Activated CD8-positive, alpha-beta T cell treated with anti-CD3 and anti-CD28 coated beads, Interleukin-2, amount 10 ng/mL, durations not matched to agents 7 days and 5 days (primary cell): ENCODE measurements at places on chromosomes 12 and 14.

- peak overlapping the region; percentile 91 for H3K4me3 ChIP-seq
- H3K27ac ChIP-seq = peak overlapping the region; percentile 87
- peak; percentile 60 for DNase-seq
- H3K4me1 ChIP-seq = peaks cover 26% of the 10 kb centered on the region
These were observed 500 bp downstream of the GPR137C start for GRCh38 chr14:52553002-52553670.

- no peaks in the 10 kb centered on the region for H3K36me3 ChIP-seq
- DNase-seq = no peak
- H3K27ac ChIP-seq = no peak overlapping the region
- H3K4me1 ChIP-seq = no peaks in the 10 kb centered on the region
These were observed 92.9 kb upstream of the TBX3 start for GRCh38 chr12:114776731-114777442.

GRCh38 chr12:65414526-65414925 lies 136.0 kb downstream of the MSRB3 start:
- no peak overlapping the region for H3K4me3 ChIP-seq
- H3K36me3 ChIP-seq = no peaks in the 10 kb centered on the region
- no peaks in the 10 kb centered on the region for H3K27me3 ChIP-seq

GRCh38 chr14:36684946-36685345 lies 23.3 kb downstream of the PAX9 start:
- no peak overlapping the region for H3K4me3 ChIP-seq
- no peak for DNase-seq
- no peaks in the 10 kb centered on the region for H3K36me3 ChIP-seq
- no peaks in the 10 kb centered on the region for H3K27me3 ChIP-seq
- H3K27ac ChIP-seq = no peak overlapping the region

DNA sequence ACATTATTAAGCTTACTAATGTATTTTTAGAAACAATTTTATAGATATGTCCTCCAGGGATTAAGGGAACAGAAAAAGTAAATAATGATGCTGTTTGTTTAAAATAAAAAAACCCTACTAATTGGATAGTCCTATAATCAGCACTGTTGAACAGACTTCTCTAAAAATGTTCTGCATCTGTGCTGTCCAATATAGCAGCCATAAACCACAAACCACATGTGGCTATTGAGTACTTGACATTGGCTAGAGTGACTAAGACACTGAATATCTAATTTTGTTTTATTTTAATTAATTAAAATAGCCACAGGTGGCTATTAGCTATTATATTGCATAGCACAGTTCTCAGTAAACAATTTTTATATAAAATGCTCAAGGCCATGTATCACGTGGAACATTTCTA lies 210.4 kb downstream of the DPY19L2 start:
- no peak overlapping the region for H3K27ac ChIP-seq
- DNase-seq = no peak
- no peak overlapping the region for H3K4me3 ChIP-seq
- H3K4me1 ChIP-seq = no peaks in the 10 kb centered on the region
- no peaks in the 10 kb centered on the region for H3K36me3 ChIP-seq
- H3K27me3 ChIP-seq = no peaks in the 10 kb centered on the region

DNA sequence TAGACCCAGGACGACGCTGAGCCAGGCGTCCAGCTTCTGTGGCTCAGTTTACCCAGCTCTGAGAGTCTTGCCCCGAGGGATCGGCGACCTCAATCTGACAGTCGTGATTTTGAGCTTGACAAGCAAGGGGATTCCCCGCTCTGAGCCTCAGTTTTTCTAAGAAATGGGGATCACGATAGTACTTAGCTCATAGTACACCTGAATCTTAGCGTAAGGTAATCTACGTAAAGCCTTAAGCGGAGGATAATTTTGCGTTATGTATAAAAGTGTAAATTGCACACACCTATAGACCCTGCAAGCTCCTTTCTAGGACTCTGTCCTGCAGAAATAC lies 285 bp downstream of the MVK start:
- H3K27ac ChIP-seq = peak overlapping the region; percentile 97
- DNase-seq = no peak
- no peaks in the 10 kb centered on the region for H3K27me3 ChIP-seq
- peaks cover 26% of the 10 kb centered on the region for H3K4me1 ChIP-seq
- H3K4me3 ChIP-seq = peak overlapping the region; percentile 86
- H3K36me3 ChIP-seq = peaks cover 26% of the 10 kb centered on the region

DNA sequence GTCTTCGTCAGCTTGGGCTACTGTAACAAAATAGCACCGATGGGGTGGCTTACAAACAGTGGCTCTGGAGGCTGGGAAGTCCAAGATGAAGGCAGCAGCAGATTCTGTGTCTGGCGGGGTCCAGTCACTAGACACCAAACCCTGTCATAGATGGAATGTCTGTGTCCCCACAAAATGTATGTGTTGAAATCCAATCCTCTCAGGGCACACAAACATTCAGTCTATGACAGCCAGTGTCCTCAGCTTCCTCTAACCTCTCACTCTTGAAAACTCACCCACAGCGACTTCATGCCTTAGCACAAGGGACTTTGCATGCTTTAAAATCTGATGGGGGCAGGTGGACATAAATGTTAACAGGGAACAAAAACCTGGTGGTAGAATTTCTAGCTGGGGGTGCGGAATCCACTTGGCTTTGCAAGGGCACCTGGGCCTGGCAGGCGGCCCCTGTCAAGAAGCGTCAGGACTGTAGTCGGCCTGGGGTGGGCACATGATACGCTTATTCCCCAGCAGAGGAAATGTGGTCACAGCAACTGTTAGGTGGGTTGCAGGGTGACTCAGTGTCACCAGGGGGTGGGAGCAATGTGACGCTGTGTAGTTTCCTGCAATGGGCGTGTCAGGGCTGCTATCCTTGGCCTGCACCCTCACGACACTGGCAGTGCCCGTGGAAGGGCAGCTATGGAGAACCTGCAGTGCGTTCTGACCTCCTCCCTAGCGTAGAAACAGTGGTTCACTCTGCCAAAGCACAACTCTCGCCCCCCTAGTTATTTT lies 17.7 kb downstream of the RIN3 start:
- H3K27me3 ChIP-seq = no peaks in the 10 kb centered on the region
- H3K4me1 ChIP-seq = peaks cover 87% of the 10 kb centered on the region
- peaks cover 54% of the 10 kb centered on the region for H3K36me3 ChIP-seq
- H3K27ac ChIP-seq = peak overlapping the region; percentile 99

DNA sequence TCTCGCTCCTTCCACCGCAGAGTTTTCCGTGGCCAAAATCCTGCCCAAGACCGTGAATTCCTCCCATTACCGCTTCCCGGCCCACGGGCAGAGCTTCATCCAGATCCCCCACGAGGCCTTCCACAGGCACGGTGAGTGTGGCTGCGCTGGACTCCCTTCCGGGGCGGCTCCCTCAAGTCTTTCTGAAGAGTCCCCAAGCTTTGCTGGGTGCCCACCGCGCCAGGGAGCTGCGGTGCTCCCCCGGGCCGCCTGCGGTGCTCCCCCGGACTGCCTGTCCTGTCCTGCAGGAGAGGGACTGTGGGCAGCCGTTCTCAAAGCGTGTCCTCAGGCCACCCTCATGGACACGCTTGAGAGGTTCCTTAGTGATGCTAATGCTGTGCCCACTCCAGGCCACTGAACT lies 50.5 kb downstream of the ADGRD1 start:
- no peak overlapping the region for H3K4me3 ChIP-seq
- no peaks in the 10 kb centered on the region for H3K36me3 ChIP-seq
- DNase-seq = no peak

DNA sequence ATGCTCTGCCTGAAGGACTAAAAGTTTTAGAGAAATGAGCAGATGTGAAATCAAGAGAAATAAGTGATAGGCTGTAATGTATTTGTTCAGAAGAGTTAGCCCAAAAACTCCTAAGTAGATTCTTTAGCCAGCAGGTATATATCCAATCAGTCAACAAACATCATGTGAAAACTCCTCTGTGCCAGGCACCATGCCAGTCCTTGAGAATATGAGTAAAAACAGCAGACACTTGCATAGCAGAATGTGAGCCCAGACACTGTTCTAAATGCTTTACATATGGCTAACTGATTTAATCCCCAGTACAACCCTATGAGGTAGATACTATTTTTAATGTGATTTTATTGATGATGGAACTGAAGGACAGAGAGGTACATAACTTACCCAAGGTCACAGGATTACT lies 329.8 kb downstream of the PAWR start:
- DNase-seq = no peak
- no peaks in the 10 kb centered on the region for H3K36me3 ChIP-seq
- H3K4me3 ChIP-seq = no peak overlapping the region
- no peak overlapping the region for H3K27ac ChIP-seq
- no peaks in the 10 kb centered on the region for H3K4me1 ChIP-seq

GRCh38 chr12:123237646-123238329 lies 4.6 kb downstream of the MTRFR start:
- no peaks in the 10 kb centered on the region for H3K27me3 ChIP-seq
- peak overlapping the region; percentile 91 for H3K27ac ChIP-seq
- H3K4me1 ChIP-seq = peaks cover 58% of the 10 kb centered on the region
- DNase-seq = peak; percentile 83
- H3K36me3 ChIP-seq = peaks cover 57% of the 10 kb centered on the region

DNA sequence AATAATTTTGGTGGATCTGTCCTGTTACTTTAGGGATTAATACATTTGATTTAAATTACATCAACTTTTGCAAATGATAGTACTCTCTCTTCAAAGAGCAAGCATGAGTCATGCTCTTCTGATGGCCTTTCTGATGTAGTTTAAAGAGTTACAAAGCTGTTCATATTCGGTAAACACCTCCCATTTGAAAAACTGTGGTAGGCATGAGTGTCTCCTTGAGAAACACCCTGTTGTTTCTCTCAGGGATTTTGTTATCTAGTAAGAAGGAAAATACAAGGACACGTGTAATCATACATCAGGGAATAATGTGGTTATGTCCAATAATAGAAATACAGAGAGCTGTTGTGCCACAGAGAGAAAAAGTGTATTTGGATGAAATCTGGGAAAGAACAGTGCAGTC lies 53.3 kb upstream of the E2F7 start:
- H3K27me3 ChIP-seq = no peaks in the 10 kb centered on the region
- DNase-seq = no peak
- no peak overlapping the region for H3K27ac ChIP-seq
- H3K36me3 ChIP-seq = no peaks in the 10 kb centered on the region
- H3K4me1 ChIP-seq = no peaks in the 10 kb centered on the region
- H3K4me3 ChIP-seq = no peak overlapping the region

- H3K27ac ChIP-seq = no peak overlapping the region
- no peaks in the 10 kb centered on the region for H3K27me3 ChIP-seq
- no peaks in the 10 kb centered on the region for H3K36me3 ChIP-seq
- no peak overlapping the region for H3K4me3 ChIP-seq
- peak; percentile 21 for DNase-seq
These were observed 97.9 kb downstream of the RERGL start for GRCh38 chr12:17992002-17992656.

GRCh38 chr12:80053051-80053790 lies 46.1 kb upstream of the OTOGL start:
- H3K4me3 ChIP-seq = no peak overlapping the region
- H3K27ac ChIP-seq = no peak overlapping the region
- no peaks in the 10 kb centered on the region for H3K27me3 ChIP-seq

GRCh38 chr12:50573271-50573670 lies 68.5 kb downstream of the DIP2B start:
- H3K27ac ChIP-seq = no peak overlapping the region
- no peak overlapping the region for H3K4me3 ChIP-seq
- no peak for DNase-seq

DNA sequence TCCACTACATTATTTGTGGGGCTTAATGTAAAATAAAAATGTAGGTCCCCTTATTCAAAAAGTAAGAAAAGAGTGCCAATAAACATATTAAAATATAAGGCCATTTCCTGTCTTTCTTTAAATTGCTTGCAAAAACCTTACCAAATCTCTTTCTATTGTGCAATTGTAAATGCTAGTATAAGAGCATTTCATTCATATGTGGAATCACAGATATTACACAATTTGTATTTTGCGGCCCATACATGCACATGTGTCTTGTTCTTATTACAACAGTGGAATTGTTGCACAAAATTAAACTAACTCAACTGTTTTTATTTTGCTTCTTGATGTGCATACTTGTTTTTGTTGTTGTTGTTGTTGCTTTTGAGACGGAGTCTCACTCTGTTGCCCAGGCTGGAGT lies 20.1 kb upstream of the CRADD start:
- DNase-seq = no peak
- peaks cover 3% of the 10 kb centered on the region for H3K27me3 ChIP-seq
- H3K4me3 ChIP-seq = no peak overlapping the region
- H3K27ac ChIP-seq = no peak overlapping the region

GRCh38 chr12:109914461-109914860 lies 14.4 kb downstream of the TCHP start:
- DNase-seq = no peak
- H3K4me1 ChIP-seq = no peaks in the 10 kb centered on the region
- H3K4me3 ChIP-seq = no peak overlapping the region
- no peak overlapping the region for H3K27ac ChIP-seq

DNA sequence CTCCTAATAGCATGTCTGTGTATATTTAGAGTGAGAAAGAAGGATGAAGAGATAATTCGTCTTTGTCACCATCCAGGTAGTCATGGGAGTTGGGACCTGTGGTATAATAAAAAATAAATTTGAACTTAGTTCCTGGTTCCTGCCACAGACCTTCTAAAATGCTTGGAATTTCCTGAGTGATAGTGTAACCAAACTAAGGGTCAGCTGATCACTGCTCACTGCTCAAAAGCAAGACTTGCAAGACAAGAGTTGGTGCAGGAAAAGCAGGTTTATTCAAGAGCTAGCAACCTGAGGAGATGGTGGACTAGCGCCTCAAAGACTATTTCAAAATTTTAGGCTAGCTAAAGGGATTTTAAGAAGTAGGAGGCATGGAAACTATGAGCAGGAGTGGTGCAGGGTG lies 19.1 kb downstream of the ANG start:
- H3K27ac ChIP-seq = no peak overlapping the region
- no peak overlapping the region for H3K4me3 ChIP-seq
- peaks cover 3% of the 10 kb centered on the region for H3K27me3 ChIP-seq
- H3K4me1 ChIP-seq = no peaks in the 10 kb centered on the region

- H3K4me1 ChIP-seq = no peaks in the 10 kb centered on the region
- no peak for DNase-seq
- no peaks in the 10 kb centered on the region for H3K36me3 ChIP-seq
- no peaks in the 10 kb centered on the region for H3K27me3 ChIP-seq
- no peak overlapping the region for H3K27ac ChIP-seq
These were observed 157.2 kb downstream of the GARIN6 start for GRCh38 chr12:99804715-99805114.

GRCh38 chr12:51874000-51874399 lies 13.9 kb upstream of the ANKRD33 start:
- H3K36me3 ChIP-seq = no peaks in the 10 kb centered on the region
- no peak for DNase-seq
- H3K4me1 ChIP-seq = peaks cover 7% of the 10 kb centered on the region
- peaks cover 23% of the 10 kb centered on the region for H3K27me3 ChIP-seq
- no peak overlapping the region for H3K27ac ChIP-seq

- DNase-seq = no peak
- no peak overlapping the region for H3K27ac ChIP-seq
- H3K27me3 ChIP-seq = no peaks in the 10 kb centered on the region
- peaks cover 12% of the 10 kb centered on the region for H3K36me3 ChIP-seq
- H3K4me1 ChIP-seq = peaks cover 19% of the 10 kb centered on the region
These were observed 50.8 kb upstream of the AP4S1 start for GRCh38 chr14:30974628-30975027.

DNA sequence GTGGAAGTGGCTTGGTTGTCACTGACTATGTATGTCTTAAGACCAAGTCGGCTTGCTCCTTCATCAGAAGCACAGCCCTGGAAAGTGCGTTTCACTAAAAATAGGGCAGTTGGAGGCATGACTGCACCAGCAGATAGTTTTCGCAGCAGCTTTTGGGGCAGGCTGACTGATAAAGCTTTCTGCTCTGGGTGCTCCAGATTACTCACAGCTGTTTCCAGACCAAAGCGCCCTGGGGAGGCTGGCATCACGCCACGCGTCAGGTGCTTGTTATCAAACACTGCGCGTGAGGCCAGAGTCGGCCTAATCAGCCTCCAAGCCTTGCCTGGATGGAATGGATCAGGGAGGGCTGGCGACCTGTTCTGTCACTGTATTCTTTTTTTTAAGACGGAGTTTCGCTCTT lies 13.3 kb upstream of the LRRC10 start:
- no peak overlapping the region for H3K4me3 ChIP-seq
- no peaks in the 10 kb centered on the region for H3K4me1 ChIP-seq
- no peak overlapping the region for H3K27ac ChIP-seq
- peaks cover 9% of the 10 kb centered on the region for H3K27me3 ChIP-seq
- H3K36me3 ChIP-seq = no peaks in the 10 kb centered on the region
